T-cell (primary cell): ENCODE measurements at places on chromosomes 16 and 17.
A peak's percentile ranks its signal among the peaks of the same experiment; 100 is the strongest.

- H3K4me1 ChIP-seq = no peaks in the 10 kb centered on the region
- no peak overlapping the region for H3K4me3 ChIP-seq
- no peaks in the 10 kb centered on the region for H3K36me3 ChIP-seq
- no peak for DNase-seq
- no peak overlapping the region for H3K27ac ChIP-seq
- H3K27me3 ChIP-seq = no peaks in the 10 kb centered on the region
Measured at GRCh38 chr17:46948544-46948943, 25.6 kb downstream of the GOSR2 start.

DNA sequence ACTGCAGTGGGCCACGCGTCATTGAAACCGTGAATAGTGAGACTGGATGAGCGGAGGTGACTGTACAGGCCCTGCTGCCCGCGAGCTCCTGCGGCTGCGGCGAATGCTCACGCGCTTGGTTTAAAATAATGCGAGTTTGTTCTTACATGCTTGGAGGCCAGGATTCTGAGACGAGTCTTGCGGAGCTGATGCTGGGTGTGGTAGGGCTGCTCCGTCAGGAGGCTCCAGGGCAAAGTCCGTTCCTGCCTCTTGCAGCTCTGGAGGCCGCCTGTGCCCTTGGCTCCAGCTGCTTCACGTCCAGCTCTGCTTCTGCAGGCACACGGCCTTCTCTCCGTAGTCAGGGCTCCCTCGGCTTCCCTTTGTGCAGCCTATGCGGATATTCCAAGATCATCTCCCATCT lies 9.5 kb downstream of the ACSF3 start:
- no peak for DNase-seq
- no peak overlapping the region for H3K27ac ChIP-seq
- H3K36me3 ChIP-seq = peaks cover 49% of the 10 kb centered on the region

DNA sequence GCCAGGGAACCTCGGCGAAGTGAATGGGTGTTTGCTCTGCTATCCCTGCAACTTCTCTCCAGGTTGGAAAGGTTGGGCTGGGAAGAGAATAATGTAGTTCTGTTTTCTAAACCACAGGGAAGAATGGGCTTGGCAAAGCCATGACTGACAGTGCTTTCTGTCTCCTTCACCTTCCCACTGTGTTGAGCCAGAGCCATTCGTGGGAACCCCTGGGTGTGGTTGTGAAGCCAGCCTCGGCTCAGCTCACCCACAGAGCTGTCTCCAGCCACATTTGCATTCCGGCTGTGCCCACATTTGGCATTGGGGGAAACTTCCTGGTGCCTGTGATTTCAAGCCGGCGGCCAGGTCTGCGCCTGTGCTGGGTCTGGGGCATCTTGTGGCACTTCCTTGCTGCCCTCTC lies 39.9 kb downstream of the BAIAP2 start:
- H3K36me3 ChIP-seq = no peaks in the 10 kb centered on the region
- no peaks in the 10 kb centered on the region for H3K27me3 ChIP-seq
- H3K4me3 ChIP-seq = no peak overlapping the region
- H3K4me1 ChIP-seq = no peaks in the 10 kb centered on the region
- no peak overlapping the region for H3K27ac ChIP-seq

DNA sequence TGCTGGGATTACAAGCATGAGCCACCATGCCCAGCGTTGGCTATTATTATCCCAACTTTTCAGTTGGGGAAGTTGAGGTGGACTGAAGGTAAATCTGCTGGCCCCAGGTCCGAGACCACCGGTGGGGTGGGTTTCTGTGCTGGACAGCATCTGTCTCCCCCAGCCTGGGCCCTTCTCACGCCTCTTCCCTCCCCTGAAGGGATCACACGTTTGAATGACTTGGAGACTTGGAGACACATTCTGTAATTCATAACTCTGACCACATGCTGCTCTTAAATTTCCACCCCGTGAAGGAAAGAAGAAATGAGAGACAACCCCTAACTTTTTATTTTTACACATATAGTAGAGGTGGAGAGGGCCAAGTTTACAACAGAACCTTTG lies 109.8 kb downstream of the MSI2 start:
- no peaks in the 10 kb centered on the region for H3K36me3 ChIP-seq
- no peaks in the 10 kb centered on the region for H3K4me1 ChIP-seq
- DNase-seq = no peak
- no peaks in the 10 kb centered on the region for H3K27me3 ChIP-seq

DNA sequence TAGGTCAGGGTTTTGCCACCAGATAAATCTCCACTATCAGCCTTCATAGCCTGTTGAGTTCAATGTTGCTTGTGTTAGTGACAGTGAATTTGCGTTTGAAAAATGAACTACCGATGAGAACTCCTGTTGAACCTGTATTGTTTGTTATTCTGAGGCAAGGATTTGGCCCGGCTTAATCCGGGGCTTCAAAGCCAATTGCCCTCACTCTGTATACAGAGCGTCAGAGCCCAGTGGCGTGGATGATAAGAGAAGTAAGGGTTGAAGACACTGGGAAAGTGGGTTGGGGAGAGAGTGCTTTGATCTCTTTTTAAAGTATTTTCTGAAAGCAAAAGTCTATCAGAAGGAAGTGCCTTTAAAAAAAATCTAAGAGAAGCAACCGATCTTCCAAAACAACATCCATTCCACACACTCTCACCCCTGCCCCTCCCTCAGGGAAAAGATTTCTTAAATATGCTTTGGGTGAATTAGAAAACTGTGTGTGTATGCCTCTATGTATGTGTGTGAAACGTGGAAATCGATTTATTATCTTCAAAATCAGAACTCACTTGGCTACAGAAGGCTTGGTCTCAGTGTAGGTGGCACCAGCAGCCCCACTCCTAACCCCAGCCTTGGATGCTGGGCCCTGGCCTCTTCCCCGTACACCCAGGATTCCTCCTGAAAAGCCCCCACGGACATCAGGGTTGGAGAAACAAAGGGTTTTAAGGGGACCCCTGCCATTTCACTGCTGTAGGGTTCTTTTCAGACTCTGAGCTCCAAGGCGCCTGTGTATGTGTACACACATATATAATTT lies 8.8 kb downstream of the TBX4 start:
- H3K4me1 ChIP-seq = peaks cover 33% of the 10 kb centered on the region
- H3K27me3 ChIP-seq = peaks cover 17% of the 10 kb centered on the region
- no peaks in the 10 kb centered on the region for H3K36me3 ChIP-seq
- no peak for DNase-seq
- H3K27ac ChIP-seq = no peak overlapping the region

DNA sequence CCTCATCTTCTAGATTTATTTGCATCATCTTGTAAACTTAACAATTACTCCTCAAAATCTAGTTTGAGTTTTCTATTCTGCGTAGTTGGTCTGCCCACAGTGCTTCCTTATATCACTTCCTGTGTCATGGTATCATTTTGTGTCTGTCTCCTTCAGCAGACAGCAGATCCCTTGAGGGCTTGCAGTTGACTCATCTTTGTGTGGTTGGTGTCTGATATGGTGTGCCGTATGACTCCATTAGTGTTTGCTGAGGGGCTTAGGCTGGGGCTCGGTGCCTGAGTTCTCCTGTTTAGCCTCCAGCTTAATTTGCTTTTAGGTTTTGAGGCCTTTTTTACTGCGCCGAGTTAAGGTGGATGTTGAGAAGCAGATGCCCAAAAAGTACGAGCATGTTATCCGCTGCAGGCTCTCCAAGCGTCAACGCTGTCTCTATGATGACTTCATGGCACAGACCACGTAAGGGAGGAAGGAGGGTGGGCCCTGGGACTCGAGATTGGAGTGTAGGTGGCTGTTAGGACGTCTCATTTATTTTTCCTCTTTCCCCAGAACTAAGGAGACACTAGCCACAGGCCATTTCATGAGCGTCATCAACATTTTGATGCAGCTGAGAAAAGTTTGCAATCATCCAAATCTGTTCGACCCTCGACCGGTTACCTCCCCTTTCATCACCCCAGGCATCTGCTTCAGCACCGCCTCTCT lies 16.9 kb downstream of the SRCAP start:
- H3K36me3 ChIP-seq = peaks cover 28% of the 10 kb centered on the region
- no peaks in the 10 kb centered on the region for H3K27me3 ChIP-seq
- peak overlapping the region; percentile 54 for H3K27ac ChIP-seq
- H3K4me3 ChIP-seq = no peak overlapping the region
- peaks cover 4% of the 10 kb centered on the region for H3K4me1 ChIP-seq

DNA sequence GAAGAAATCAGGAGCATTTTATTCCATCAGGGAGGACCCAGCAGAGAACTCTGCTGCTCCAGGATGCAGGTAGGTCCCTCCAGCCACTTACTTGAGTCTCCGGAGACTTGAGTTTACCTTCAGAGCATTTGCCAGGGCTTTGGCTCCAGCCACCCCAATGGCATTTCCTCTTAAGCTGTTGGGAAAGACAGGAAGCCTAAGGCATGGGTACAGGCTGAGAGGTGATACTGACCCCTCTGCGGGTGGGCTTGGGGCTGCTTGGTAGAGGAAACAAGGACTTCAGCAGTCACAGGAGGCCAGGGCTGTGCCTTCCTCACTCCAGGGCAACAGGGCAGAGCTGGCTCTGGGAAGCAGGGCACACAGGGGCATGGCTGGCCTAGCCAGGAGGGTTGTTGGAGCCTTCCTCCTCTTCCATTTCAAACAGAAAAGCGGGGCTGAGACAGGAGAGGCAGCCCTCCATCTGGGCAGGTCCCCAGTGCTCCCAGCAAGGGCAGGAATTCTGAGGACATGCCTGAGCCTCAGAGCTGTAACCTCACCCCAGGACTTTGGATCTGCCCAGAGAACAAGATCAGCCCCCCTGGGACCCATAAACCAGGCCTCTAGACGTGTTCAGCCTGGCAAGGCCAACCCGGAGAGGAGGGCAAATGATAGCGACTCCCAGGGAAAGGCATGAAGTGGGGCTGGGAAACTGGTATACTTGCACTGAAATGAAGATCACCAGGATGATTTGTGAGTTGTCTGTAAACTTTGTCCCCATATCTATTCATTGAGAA lies 34.4 kb downstream of the NLRC3 start:
- H3K27ac ChIP-seq = no peak overlapping the region
- no peaks in the 10 kb centered on the region for H3K4me1 ChIP-seq
- H3K27me3 ChIP-seq = no peaks in the 10 kb centered on the region
- H3K4me3 ChIP-seq = no peak overlapping the region

DNA sequence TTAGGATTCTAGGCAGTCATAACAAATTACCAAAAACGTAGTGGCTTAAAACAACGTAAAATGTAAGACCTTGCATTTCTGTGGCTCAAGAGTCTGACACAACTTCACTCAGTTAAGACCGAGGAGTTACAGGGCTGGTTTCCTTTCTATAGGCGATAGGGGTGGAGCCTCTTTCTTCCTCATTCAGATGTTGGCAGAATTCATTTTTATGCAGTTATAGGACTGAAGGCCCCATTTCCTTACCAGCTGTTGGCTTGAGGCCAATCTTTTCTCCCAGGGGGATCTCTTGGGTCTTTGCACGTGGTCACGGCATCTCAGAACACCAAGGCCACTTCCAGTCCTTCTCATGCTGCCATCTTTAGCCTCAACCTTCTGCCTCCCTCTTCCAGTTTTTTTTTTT lies 145.2 kb downstream of the KCNJ2 start:
- H3K4me3 ChIP-seq = no peak overlapping the region
- no peaks in the 10 kb centered on the region for H3K27me3 ChIP-seq
- DNase-seq = no peak

GRCh38 chr16:57761301-57761700 lies 25.7 kb downstream of the KATNB1 start:
- no peak for DNase-seq
- peaks cover 26% of the 10 kb centered on the region for H3K4me1 ChIP-seq
- H3K36me3 ChIP-seq = peaks cover under 1% of the 10 kb centered on the region
- no peak overlapping the region for H3K27ac ChIP-seq

GRCh38 chr17:9346296-9346926 lies 229.2 kb downstream of the STX8 start:
- no peaks in the 10 kb centered on the region for H3K4me1 ChIP-seq
- no peak overlapping the region for H3K4me3 ChIP-seq
- no peaks in the 10 kb centered on the region for H3K27me3 ChIP-seq

- peaks cover 6% of the 10 kb centered on the region for H3K4me1 ChIP-seq
- peaks cover 57% of the 10 kb centered on the region for H3K36me3 ChIP-seq
- no peak overlapping the region for H3K27ac ChIP-seq
- H3K4me3 ChIP-seq = no peak overlapping the region
Measured at GRCh38 chr16:57471852-57472664, 9.6 kb downstream of the POLR2C start.

- H3K27ac ChIP-seq = no peak overlapping the region
- H3K4me1 ChIP-seq = peaks cover 7% of the 10 kb centered on the region
- H3K4me3 ChIP-seq = no peak overlapping the region
Measured at GRCh38 chr17:75917141-75917916, 12.6 kb upstream of the MRPL38 start.
